Kidney (tissue), 22 donors: ENCODE measurements at places on chromosomes 13 and 19. TPM values are rescaled to one million over a fixed set of nuclear protein-coding genes. Genes with fewer than 3 reads are reported as not detected.

DNA sequence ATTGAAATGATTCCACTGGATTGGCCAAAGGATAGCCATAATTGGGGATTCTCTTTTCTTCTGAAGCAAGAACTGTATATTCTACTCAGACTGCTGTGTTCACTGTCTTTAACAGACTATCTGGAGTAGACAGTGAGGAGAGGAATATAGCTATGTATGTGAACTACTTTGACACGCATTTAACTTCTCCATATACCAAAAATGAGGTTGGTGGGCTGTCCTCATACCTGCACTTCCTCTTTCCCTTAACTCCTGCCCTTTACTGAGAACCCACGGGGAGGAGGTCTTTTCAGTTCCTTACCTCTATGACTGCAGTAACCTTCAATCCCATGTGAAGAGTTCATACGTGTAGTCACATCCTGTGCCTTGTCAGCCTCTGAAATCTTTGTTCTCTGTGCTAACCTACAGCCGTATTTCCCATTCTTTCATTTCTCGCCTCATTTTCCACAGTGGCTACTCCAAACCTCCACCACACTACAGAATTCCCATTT is 305.8 kb downstream of the MTUS2 start:
- H3K36me3 ChIP-seq, result no peaks in the 10 kb centered on the region
- no peak for DNase-seq
- H3K27ac ChIP-seq, result no peak overlapping the region
- no peaks in the 10 kb centered on the region for H3K4me1 ChIP-seq
- no peak overlapping the region for H3K4me3 ChIP-seq

GRCh38 chr19:52070496-52070895 is 21.9 kb upstream of the ZNF432 start:
- no peaks in the 10 kb centered on the region for H3K4me1 ChIP-seq
- H3K27me3 ChIP-seq, result no peaks in the 10 kb centered on the region
- H3K4me3 ChIP-seq, result no peak overlapping the region
- H3K36me3 ChIP-seq, result peaks cover 35% of the 10 kb centered on the region

DNA sequence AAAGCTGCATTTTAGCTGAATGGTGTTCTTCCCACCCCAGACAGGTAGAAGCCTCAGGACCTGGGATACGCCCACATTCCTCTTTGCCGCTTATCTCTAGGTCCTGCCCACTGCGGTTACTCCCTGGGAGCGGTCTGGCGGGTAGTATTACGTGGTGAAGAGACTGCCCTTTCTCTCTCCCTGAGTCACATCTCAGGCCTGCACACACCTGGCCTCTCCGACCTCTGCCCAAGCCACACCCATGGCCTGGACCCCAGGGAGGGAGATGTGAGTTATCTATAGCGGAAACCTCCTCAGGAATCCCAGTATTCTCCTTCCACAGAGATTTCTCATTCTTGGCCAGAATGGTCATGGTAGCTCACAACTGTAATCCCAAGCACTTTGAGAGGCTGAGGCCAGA is 17.3 kb downstream of the RHPN2 start:
- peaks cover 2% of the 10 kb centered on the region for H3K4me1 ChIP-seq
- H3K4me3 ChIP-seq, result no peak overlapping the region
- H3K27me3 ChIP-seq, result no peaks in the 10 kb centered on the region
- no peaks in the 10 kb centered on the region for H3K36me3 ChIP-seq
- DNase-seq, result no peak

The C1QTNF9B gene
- total RNA-seq, result not detected
